ENCODE measurements at places on chromosomes 11 and 22. TPM values are rescaled to one million over a fixed set of nuclear protein-coding genes. Genes with fewer than 3 reads are reported as not detected.

DNA sequence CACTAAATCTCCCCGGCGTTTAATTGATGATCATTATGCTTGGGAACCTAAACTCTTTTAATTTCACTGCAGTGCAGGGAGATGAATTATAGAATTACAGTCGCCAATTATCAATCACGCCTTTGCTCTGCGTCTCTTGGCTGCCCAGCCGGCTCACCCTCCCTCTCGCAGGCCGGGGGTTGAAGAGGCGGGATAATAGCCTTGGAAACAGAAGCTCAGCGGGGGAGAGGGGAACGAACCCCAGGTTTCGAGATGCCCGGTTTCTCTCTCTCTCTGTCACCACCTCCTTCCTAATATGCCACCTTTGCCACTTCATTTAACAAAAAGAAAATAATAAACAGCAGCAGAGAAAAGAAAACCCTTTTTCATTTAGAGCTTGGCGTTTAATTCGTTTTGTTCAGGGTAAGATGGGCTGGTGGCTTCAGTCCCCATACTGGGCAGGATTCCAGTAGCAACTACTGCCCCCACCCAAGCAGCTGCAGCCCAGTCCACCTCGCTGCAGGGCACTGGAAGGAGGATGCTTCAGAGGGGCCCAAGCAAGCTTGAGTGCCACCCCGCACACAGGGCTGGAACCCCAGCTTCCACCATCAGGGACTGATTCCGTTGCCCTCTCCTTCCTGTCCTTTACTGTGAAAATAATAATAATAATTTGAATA lies 271.7 kb downstream of the BUD13 start:
- peaks cover 51% of the 10 kb centered on the region for H3K27me3 ChIP-seq
- DNase-seq = no peak
- H3K27ac ChIP-seq = no peak overlapping the region
- no peak overlapping the region for H3K4me3 ChIP-seq

GRCh38 chr22:28148816-28149465 lies 229.9 kb upstream of the PITPNB start:
- no peak for DNase-seq
- no peak overlapping the region for H3K27ac ChIP-seq
- no peaks in the 10 kb centered on the region for H3K4me1 ChIP-seq
- no peaks in the 10 kb centered on the region for H3K27me3 ChIP-seq

DNA sequence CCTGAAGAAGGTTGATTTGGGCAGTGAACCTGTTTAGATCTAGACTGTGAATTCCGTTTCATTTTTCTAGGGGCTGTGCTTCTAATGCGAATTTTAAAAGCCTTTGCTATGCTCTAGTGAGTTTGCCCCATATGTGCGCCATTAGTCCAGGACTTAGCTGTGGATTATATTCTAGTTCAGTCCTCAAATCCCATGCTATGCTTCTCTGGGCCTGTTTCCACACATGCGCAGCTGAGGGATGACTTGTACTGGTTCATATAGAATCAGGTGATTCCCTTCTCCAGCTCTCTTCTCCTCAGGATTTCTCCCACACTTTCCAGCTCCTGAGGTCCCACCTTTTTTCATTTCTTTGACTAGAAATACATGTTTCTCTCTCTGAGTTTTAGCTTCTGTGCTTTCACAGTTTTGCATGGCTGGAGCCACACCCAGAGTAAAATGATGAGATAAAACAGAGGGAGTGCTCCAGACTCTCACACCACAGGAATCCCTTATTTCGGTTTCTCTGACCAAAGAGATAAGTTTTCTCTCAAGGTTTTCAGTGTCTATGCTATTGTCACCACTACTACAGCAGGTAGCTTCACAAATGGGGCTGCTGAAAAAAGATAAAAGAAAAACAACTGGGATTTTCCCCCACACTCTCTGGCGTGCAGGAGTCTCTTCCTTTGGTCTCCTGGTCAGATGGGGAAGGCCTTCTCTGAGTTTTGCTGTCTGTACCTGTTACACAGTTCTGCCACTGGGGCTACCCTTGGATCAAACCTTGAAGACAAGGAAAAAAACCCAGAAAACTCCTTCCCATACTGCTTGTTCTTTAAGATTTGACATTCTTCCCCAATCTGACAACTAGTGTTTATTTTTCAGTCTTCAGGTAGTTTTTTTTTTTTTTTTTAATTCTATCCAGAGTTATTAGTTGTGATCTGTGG lies 96.2 kb upstream of the TEAD1 start:
- H3K27ac ChIP-seq = no peak overlapping the region
- H3K4me1 ChIP-seq = no peaks in the 10 kb centered on the region
- H3K27me3 ChIP-seq = no peaks in the 10 kb centered on the region
- DNase-seq = no peak

- peaks cover 8% of the 10 kb centered on the region for H3K36me3 ChIP-seq
- H3K4me3 ChIP-seq = no peak overlapping the region
- no peak for DNase-seq
- H3K27me3 ChIP-seq = no peaks in the 10 kb centered on the region
Measured at GRCh38 chr22:46105494-46106278, 44.6 kb upstream of the PPARA start.

DNA sequence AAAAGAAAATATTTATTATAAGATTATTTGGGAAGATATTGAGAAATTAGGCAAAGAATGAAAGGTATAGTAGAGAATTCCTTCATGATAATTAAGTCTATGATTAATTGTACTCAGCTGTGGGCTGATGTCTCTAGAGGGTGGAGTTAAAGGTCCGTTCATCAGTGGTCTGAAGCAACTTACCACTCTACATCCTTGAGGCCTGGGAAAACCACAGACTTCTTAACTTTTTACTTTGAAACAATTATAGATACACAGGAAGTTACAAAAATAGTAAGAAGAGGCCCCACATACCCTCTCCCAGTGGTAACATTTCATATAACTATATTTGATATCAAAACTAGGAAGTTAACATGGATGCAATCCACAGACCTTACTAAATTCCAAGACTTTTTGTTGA lies 167.0 kb upstream of the NECTIN1 start:
- no peak for DNase-seq
- H3K27ac ChIP-seq = no peak overlapping the region
- H3K27me3 ChIP-seq = peaks cover 5% of the 10 kb centered on the region
- no peaks in the 10 kb centered on the region for H3K4me1 ChIP-seq
- H3K4me3 ChIP-seq = no peak overlapping the region
- no peaks in the 10 kb centered on the region for H3K36me3 ChIP-seq

DNA sequence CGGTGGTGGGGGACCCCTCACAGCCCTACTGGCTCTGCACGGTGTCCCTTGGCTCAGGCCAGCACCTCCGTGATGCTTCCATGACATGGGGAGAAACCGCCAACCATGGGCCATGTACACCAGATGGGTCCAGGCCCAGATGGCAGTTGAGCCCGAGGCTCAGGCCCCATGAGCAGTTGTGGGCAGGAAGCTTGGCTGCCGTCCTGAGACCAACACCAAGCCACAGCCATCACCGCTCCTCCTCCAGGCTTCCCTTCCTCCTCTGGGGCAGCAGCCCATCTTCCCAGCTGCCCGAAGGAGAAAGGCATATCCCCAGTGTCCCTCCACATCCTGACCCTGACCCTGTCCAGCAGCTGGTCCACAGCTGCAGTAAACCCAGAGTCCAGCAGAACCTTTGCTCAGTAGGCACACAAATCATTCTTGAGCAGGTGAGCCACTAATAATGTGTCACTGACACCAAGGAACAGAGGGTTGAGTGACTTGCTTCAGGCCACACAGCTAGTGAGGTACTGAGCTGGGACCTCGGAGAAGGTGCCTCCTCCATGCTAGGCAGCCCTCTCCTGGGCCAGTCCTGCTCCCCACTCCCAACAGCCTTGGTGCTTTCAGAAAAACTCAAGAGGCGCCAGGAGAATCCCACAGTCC lies 204.9 kb downstream of the CTTN start:
- peaks cover 3% of the 10 kb centered on the region for H3K27me3 ChIP-seq
- no peaks in the 10 kb centered on the region for H3K4me1 ChIP-seq
- H3K4me3 ChIP-seq = no peak overlapping the region
- no peaks in the 10 kb centered on the region for H3K36me3 ChIP-seq
- H3K27ac ChIP-seq = no peak overlapping the region

- no peak overlapping the region for H3K4me3 ChIP-seq
- H3K27ac ChIP-seq = no peak overlapping the region
- H3K36me3 ChIP-seq = peaks cover 69% of the 10 kb centered on the region
Measured at GRCh38 chr22:40965936-40966725, 15.0 kb downstream of the RBX1 start.

DNA sequence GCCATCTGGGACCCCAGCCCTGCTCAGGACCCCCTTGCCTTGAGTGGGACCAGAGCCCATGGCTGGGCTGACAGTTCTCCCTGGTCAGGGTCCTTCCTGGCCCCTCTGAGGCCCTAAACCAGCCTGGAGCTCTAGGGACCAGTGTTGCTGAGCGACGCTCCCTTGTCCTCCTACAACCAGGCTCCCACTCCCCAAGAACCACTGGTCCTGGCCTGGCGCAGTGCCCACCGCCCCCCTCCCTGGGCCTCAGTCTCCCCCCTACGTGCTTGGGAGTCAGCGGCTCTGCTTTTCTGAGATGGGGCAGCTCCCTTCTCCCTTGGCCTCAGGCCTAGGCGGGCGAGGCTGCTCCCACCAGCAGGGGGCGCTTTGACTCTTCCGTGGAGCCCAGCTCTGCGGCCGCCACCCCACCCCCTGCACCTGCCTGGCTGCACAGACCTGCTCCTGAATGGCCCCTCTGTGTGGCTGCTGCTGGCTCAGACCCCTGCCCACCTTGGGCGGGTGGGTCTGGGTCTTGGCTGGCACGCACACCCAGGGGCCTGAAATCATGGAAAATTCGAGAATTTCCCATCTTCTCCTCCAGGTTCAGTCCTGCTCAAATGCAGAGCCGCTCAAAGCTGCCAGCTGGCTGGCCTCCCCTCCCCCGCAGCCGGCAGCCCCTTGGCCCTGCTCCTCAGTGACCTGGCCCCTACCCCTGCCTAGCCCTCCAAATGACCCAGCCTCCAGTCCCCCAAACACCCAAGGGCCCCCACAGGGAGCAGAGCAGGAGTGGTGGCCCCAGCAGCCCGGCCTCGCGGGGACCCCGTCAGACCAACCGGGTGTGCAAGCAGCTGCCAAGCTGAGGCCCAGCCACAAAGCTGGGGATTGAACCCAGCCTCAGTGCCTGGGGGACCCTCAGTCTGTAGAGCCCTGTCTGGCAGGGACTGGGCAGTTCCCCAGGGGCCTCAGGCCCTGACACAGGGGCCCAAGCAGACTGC lies 9.1 kb downstream of the PRR33 start:
- H3K27ac ChIP-seq = peak overlapping the region; percentile 61
- H3K4me3 ChIP-seq = no peak overlapping the region
- peaks cover 6% of the 10 kb centered on the region for H3K36me3 ChIP-seq
- H3K4me1 ChIP-seq = peaks cover 37% of the 10 kb centered on the region

Gene YPEL1
- 3.0 TPM for total RNA-seq

Gene P2RY2
- 0.22 TPM for total RNA-seq

Gene UBQLN3
- 0.29 TPM for total RNA-seq

Gene TSSK2
- not detected for total RNA-seq

Gene FGF3
- not detected for total RNA-seq

Gene MAJIN
- total RNA-seq = 1.5 TPM

Gene COX8A
- total RNA-seq = 182 TPM
